ENCODE measurements at places on chromosomes 2 and 18.
A peak's percentile ranks its signal among the peaks of the same experiment; 100 is the strongest.

GRCh38 chr18:60892441-60892840 lies 440.8 kb upstream of the CDH20 start:
- DNase-seq = peak; percentile 42

DNA sequence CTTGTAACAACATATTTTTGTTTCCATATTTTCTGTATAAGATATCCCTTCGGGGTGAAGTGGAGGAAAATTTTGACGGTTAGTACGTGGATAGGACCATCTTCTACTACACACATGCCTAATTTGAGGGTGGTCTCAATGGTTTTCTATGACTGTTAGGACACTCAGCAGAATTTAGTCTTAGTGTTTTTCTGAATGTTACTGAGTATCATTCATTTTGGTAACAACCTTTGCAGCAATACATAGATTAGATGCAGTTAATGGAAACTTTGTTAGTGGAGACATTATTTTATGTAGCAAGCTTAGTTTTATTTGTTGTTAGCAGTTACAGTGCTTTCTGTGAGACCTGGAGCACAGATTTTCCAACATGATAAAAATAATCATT lies 1.6 kb downstream of the ITGAV start:
- DNase-seq = no peak

DNA sequence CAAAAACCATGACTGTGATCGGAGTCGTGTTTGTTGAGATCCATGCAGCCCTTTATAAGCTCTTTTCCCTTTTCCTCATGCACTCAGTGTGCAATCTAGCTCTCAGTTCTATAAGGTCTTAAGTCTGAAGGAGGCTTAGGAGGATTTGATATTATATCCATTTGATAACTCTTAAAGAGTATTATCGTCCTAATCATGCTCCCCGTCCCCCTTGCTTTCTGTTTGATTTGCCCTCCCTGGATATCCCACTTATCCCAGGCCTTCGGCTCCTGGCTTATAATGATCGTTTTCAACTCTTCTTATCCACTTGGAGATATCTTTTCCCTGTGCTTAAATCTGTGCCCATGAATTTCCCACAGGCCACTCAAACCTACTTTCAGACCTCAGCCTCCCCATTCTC lies 1917.7 kb upstream of the PIK3C3 start:
- DNase-seq = no peak

- no peak for DNase-seq
Observed at GRCh38 chr2:232498452-232498851, 10.8 kb upstream of the ECEL1 start.

- DNase-seq = peak; percentile 92
Observed at GRCh38 chr2:8607606-8608005, 74.2 kb upstream of the ID2 start.
